NCI-H1417 treated with DMSO at 0.1 percent for 48 hours (cell line): ENCODE measurements at places on chromosomes 6 and 20.

DNA sequence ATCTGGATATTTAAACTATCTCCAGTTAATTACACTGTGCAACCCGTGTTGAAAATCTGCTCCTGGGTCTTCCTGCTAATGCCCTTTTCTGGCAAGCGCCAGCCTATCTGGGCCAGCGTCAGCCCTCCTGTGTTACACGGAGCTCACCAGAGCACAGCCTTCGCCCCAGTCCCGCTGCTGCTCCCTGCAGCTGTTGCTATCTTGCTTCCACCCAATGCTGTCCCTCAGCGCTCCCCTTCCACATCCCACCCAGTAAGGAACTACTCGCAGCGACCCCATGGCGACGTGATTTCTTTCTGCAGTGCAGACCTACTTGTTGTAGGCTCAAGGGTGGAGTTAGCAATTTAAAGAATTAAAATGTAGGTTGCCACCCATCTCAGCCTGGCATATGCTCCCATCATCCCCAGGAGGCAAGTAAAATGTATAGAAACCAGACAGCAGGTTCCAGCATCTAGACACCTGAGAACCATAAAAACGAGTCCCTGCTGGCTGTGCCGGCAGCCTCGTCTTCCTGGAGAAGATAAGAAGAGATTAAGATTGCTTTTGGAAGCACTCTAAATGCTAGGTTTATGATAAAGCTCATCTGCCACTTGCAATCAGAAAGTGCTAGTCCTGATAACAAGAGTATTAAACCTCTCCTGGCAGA, 254.3 kb upstream of the FOXQ1 start:
- no peak for DNase-seq

DNA sequence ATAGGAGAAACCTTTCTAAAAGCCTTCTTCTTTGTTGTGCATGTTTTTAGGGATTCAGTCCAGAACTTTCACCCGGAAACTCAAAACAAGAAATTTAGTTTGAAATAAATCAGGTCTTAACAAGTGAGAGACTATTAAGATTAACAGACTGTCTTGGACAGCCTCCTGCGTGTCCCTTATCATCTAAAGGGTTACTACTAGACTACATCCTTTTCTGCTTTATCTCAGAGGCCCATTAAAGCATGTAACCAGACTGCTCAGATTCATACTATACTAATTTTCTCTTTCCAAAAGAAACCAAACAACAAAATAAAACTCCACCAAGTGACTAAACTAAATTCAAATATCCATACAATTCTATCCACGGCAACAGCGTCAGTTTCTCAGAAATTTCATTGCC, 173.8 kb downstream of the GMPR start:
- DNase-seq = no peak

- no peak for DNase-seq
Measured at GRCh38 chr6:125432963-125433362, 131.2 kb upstream of the HDDC2 start.

GRCh38 chr6:150165020-150165702, 22.3 kb downstream of the PPP1R14C start:
- no peak for DNase-seq

DNA sequence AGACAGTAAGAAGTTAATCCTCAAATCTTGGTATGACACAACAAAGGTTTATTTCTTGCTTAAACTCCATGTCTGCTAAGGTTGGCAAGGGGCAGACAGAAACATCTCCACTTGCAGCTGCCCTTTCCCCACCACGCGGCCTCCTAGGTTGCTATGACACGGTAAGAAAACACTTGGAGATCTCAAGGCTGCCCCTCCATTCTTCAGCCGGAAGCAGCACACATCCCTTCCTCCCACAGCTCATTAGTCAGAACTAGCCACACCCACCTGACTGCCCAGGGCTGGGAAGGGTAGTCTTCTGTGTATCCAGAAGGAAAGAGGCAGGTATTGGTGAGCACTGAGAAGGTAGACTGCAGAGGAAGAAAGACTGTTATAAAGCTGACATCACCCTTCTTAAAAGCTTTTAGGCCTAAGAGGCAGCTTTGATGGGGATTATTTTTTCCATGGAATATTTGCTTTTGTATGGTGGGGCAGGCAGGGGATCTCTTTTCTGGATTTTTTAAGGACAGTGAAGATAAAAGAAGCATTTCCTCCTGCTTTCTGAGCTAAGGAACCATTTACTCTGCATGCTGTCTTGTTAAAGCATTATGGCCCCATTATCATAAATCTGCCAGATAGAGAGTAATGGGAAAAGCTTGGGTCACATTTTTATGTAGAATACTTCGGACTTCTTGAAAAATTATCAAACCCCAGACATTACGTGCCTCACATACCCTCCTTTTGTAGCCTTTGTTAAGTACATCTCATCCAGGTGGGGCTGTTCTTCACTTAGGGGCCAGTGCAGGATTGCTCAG, 41.6 kb downstream of the MRAP2 start:
- DNase-seq = no peak

- DNase-seq = no peak
Measured at GRCh38 chr6:39247667-39248194, 18.5 kb upstream of the KCNK5 start.

GRCh38 chr20:48404598-48404997, 423.2 kb downstream of the PREX1 start:
- DNase-seq = no peak

- no peak for DNase-seq
Measured at GRCh38 chr6:147078106-147078505, 126.1 kb upstream of the STXBP5 start.

DNA sequence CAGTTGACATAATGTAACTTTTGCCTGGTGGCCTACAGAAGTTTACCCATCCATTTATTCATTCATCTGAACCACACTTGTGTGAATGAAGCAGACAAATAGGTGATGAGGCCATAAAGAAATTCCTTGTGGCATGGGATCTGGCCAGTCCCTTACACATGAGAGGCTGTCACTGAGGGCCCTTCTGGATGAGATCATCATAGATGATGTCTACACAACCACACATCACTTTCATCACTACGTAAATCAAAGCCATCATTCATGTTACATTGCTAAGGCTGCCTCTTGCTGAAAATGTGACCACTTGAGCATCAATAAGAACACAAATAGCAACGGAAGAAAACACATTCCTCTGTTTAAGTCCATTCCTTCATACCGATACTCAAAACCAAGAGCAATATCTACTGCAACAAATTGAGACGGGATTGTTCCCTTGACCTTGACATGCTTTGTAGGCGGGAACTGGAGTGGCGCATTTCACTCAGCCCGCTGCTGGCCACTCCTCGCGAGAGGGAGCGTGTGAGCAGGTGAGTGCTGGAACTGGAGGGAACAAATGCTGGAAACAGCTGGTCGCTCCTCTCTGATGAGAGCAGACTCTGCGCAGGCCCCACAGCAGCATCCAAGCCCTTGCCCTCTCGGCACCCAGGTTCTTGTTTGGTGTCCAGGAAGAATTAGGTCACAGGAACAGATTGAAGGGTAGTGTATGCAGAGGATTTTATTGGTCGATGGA, 49.3 kb downstream of the FAM50B start:
- DNase-seq = no peak

DNA sequence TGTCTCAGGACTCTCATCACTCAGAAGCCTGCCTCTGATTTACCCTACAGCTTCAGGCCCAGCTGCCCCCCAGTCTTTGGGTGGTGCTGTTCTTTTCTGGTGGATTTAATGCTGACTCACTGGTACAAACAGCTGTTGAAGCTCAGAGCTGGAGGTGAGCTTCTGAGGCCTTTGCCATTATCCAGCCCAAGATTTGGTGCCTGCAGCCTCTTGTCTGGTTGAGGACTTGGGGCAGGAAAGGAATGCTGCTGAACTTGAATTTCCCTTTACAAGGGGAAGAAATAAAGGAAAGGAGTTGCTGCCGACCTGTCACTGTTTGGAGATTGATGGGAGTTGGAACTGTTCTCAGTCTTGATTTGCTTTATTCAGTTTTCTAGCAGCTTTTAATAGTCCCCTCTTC, 19.8 kb downstream of the ABCF1 start:
- no peak for DNase-seq

DNA sequence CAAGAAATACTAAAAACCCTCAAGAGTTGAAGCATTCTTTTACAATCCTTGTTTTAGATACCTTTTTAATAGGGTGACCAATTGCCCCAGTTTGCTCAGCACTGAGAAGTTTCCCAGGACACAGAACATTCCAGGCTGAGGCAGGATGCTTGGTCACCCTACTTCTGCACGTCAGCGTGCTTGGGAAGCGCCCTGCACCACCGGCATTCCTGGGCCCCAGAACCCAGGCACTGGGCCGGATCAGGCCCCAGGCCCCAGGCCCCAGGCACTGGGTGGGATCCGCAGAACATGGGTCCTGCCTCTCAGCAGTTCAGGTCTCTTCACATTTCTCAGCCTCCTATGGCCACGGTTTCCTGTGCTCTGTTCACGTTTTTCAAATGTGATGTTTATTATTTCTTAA, 213.8 kb upstream of the QKI start:
- no peak for DNase-seq

GRCh38 chr20:48458003-48458377, 369.8 kb downstream of the PREX1 start:
- DNase-seq = no peak
